HL-60 (cell line): ENCODE measurements at places on chromosomes 4 and X.

- no peak for DNase-seq
Measured at GRCh38 chr4:15893962-15894361, 44.6 kb downstream of the FGFBP1 start.

- DNase-seq: no peak
Measured at GRCh38 chrX:17370191-17370590, 4.8 kb upstream of the NHS start.

- no peak for DNase-seq
Measured at GRCh38 chr4:146640021-146640464, 1.4 kb downstream of the POU4F2 start.

DNA sequence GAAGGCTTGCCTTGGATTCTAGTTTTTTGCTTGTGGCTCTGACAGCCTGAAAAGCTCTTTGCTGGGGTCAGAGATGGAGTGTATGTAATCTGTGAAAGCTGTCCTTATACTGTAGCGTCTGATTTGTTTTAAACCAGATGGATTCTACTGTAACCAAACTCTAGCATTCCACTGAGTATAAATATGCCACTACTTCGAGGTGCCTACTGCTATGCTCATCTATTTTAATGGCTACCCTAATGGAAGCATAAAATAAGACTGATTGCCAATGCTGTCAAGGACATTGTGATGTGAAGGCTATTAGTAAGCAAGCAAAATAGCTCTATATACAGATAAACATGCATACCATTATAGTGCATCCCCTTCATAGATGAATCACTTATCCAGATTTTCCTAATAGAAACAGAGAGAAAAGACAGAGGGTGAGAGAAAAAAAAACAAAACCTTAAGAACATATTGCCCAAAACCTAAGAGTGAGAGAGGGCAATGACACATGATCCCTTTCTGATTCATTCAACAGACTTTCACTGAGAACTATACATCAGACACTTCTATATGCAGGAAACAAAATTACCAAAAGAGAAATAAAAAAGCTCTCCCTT lies 1025.8 kb upstream of the LCORL start:
- DNase-seq: no peak

GRCh38 chr4:139170932-139171331 lies 6.1 kb downstream of the ELF2 start:
- DNase-seq: no peak

DNA sequence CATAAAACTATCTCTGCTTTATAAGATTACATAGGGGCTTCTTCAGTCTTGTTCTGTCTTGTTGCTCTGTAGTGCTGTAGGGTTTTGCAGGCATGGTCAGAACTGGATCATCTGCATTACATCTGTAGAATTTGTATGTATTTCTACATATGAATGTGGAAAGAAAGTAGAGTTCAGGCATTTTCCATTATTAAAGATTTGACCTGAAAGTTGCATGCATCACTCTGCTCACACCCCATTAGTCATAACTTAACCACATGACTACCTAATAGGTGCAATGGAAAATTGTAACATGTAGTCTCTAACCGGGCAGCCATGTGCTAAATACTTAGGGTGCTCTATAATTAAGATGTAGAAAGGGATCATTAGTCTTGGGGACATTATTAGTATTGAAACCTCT lies 45.7 kb upstream of the AGA start:
- no peak for DNase-seq

- no peak for DNase-seq
Measured at GRCh38 chrX:70201732-70202131, 24.4 kb downstream of the DGAT2L6 start.

- no peak for DNase-seq
Measured at GRCh38 chr4:85826060-85826678, 351.2 kb downstream of the ARHGAP24 start.

GRCh38 chr4:10089346-10089745 lies 27.3 kb downstream of the WDR1 start:
- no peak for DNase-seq

GRCh38 chr4:144591401-144591800 lies 54.6 kb upstream of the HHIP start:
- no peak for DNase-seq

- no peak for DNase-seq
Measured at GRCh38 chr4:77617203-77617602, 11.6 kb downstream of the CXCL13 start.

DNA sequence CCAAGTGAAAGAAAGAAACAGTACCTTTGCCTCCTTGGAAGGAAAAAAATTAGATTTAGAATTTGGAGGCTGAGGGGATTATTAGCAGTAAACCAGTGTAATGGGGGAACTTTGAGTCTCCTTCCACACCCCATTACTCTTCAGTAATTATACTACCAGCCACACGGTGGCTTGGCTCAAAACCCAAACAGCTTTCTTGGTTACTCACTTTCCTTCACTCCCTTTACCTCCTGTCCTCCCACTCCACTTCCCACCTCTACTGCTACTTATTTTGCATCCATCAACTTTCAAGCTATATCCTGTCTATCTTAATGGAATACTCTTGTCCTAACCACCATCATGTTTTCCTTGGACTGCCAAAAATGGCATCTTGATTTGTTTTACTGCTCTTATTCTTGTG lies 310.6 kb upstream of the AADAT start:
- DNase-seq: no peak

DNA sequence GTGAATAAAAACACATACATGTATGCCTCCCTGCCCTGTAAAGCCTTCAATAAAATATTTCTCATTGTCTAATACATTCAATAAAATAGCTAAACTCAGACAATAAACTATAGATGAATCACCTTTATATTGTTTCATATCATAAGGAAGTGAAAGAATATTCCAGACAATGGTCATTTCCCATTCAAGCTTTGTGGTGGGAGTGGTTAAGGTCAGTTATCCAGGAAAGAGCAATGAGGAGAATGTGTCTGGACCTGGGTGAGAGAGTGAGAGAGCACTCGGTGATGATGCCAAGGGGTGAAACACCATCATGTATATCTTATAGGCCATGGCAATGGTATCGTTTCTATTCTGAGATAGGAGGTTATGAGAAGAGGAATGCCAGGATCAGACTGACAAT lies 197.8 kb downstream of the PDHA2 start:
- no peak for DNase-seq

DNA sequence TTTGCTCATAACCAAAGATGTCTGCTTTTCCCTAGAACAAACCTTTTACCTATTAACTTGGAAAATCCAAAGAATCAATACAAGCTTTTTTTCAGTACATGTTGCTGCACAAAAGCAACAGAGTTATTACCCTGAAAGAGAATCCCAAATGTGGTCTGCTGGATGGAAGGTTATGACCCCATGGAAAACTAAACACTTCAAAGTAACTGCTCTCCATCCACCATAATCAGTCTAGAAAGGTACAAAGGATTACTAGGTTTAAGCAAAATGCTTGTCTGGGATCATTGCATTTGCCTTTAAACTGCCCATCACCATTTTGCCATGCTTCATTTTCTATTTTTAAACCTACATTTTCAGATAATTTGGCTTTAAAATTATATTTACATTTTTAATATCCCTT lies 11.7 kb downstream of the MMRN1 start:
- DNase-seq: no peak

DNA sequence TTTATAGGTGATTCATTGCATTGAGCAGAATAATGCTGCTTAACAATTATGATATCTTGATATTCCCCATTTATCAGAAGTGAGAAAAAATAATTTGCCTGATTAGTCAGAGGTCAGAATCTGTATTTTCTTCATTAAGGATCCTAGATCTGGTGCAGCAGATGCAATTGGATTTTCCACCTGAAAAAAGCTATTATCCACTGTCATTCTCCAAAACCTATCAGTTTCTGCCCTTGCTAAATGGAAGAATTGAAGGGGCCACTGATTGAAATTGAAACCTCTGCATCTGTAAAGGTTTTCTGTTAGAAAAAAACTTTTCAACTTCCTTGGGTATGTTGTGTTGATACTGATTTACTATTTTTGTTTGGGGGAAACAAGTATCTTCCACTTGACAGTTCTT lies 636.0 kb upstream of the NDST4 start:
- DNase-seq: no peak

DNA sequence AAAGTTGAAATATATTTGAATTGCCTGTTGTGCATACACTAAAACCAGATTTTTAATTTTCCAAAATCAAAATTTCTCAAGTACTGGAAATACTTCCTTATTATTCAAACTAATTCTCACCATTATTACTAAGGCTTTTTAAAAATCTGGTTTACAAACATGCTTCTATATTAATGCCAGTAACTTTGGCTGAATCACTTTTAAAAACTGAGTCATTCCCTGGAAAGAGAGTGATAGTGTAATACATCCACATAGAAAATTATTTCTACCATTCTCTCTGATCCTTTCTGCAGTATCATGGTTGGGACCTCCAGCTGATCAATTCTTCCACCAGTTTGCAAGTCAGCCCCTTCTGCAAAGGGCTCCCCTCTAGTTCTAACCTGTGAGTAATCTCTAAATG lies 165.3 kb upstream of the FAM241A start:
- DNase-seq: no peak

DNA sequence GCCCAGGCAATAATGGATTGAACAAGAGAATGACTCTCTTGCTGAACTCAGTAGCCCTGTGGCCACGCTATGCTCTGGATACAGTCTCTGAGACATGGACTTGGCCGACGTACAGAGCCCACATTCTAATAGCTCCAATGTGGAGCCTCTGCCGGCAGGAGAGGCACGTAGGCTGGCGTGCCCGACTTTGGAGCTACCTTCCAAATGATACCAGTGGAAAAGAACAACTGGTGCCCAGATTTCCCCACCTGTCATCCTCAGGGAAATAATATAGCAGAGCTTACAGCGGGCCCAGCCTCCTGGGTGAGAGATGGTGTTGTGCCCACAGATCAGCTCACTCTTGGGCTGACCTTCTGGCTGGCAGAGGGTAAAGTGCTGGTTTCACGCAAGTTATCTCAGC lies 10.6 kb downstream of the NDP start:
- no peak for DNase-seq

DNA sequence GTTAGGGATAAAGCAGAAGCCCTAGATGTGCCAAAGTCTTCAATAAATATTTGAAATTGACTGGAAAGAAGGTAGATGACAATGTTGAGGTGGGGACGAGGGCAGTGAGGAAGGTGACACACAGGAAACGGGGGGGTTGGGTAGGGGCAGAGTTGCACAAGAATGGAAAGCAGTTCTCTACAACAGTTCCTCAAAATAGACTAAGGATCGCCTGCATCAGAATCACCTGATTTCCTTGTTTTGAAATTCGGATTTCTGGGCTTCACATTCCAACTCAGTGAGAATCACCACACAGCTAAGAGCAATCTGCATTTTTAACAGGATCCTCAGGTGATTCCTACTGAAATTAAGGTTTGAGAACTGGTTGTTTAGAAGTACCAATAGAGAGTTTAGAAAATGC lies 70.6 kb downstream of the ARFIP1 start:
- peak; percentile 54 for DNase-seq

DNA sequence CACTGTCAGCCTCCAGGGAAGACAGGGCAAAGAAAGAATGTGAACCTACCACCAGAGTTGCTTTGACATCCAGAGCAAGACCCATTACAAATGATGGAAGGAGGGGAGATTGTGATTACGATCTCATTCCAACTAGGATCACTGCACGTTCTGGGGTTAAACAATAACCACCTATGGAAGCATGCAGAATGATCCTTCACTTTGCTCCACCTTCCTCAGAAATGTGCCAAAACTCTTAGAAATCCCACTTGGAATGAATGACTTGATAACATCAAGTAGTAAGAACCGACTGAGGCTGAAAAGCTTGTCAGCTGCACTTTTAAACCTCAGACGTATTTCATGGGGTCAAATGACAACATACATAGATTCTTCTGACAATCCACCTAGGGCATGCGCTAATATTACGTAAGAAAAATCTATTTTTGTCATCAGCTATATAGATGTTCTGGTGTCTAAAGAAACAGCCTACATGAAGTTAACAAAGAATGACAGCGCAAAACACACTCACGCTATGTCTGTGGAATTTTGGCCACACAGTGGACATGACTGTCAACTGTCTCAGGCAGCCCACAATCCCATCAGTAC lies 3.5 kb upstream of the STS start:
- DNase-seq: no peak

DNA sequence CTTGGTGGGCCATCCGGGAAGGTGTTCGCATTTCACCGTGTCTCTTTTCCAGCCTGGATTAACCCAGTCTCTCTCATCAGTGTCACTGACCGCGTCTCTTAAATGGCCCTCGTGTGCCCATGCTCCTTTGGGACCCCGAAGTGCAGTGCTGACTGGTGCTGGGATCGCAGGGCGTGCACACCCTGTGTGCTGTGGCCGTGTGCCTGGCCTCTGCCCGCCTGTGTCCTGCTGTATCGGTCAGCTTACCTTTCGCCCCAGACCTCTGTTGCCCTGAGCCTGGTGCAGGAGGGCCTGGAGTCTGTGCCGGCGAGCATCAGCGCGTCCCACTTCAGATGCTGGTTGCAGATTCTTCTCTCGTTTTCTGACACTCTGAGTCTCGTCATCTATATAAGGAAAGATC lies 68.3 kb upstream of the HGFAC start:
- no peak for DNase-seq

- no peak for DNase-seq
Measured at GRCh38 chr4:17433827-17434226, 78.1 kb downstream of the QDPR start.

DNA sequence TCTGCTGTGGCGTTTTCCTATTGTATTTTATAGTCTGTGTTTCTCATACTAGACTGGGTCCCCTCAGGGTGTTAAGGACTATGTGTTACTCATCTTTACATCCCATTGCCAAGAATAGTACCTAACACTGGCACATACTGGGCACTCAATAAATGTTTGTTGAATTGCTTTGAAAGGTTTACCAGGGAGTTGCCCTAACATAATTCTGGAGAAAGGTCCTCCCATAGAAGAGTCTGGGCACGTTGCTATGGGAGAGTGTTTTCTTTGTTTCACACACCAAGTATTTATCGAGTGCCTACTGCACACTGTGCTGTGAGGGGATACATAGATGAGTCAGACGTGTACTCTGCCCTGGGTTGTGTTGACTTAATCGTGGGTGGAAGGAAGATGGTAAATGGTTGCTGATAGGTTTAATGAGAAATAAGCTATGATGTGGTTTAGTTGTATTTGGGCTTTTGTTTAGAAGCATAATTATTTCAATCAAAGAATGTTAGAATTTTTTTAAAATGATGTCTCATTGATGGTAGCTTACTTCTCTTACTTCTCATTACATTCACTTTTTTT lies 42.9 kb downstream of the AFF1 start:
- no peak for DNase-seq
